ENCODE measurements at places on chromosomes 7 and 10.

GRCh38 chr7:142522735-142523134 lies 226.5 kb upstream of the PRSS1 start:
- DNase-seq, result no peak

DNA sequence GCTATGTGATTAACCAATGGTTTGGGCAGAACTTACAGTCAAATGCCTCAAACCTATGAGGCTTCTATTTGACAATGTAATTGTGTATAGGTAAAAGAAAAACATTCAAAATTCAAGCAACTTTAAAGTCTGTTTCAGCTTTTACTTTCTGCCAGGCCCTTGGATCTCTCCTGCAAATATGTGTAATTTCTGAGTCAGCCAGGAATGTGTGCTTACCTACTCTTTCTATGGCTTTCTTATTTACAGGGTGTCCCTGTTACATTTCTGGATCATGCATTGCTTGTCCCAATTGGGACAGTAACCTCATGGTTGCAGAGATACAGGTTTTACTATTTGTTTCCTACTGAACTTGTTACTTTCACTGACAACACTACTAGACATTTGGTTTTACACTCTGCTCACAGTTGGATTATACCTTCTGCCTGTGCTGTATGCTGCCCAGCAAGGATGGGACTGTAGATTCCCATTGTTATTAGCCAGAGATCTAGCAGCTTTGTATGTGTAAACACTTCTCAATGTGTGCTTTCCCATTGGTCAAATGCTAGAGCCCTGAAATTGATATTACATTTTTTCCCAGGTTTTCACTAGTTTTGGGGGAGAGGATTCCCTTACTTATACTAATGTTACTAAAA lies 355.3 kb downstream of the ARL4A start:
- no peak for DNase-seq

GRCh38 chr10:31582365-31583052 lies 263.5 kb downstream of the ZEB1 start:
- peak; percentile 45 for DNase-seq

DNA sequence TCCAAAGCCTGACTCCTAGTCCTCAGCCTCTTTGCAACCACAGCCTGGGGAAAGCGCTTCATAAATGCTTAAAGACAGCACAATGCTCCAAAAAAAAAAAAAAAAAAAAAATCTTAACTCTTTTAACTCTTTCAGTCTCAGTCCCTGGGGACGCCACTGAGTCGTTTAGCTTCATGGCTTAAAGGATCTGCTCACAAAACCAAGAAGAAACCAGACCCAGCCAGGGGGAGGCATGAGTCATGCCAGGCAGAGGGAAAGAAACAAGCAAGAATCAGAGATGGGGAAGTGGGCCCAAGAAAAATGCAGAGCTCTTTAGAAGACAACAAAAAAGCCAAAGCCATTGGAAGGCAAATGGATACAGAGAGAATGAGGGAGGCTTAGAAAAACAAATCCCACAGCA lies 32.5 kb upstream of the DOCK1 start:
- no peak for DNase-seq

DNA sequence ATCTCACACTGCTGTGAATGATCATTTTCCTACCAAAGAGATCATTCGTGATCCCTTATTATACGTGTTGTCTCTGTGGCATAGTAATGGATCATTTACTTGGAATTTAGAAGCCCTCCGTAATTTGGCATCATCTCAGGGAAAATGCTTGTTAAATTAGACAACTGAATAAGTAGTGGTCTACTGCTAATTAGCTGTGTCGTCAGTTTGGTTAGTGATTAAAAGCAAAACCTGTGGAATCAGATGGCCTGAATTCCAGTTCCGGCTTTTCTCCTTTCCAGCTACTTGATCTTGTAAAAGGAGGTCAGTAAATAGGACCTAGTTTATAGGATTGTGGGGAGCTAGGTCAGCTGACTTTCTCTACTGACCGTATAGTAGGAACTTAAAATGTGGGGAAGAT lies 65.6 kb downstream of the RBM33 start:
- DNase-seq, result no peak

- DNase-seq, result no peak
Measured at GRCh38 chr7:149498811-149499210, 1.2 kb upstream of the ZNF746 start.

GRCh38 chr10:128511284-128511683 lies 385.1 kb upstream of the MKI67 start:
- DNase-seq, result no peak

DNA sequence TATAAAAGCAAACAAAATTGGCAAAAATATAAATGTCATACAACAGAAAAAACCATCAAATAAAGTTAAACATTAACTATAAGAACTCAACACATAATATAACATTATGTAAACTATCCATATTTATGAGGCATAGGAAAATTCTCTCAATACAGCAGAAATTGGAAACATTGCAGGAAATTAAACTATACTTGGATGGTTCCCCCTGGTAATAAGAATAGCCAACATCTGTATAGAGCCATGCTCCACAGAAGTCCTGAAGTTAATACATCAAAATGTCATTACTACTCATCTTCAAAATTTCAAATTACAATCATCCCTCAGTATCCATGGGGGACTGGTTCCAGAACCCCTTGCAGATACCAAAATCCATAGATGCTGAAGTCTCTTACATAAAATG lies 350.5 kb downstream of the PARD3 start:
- no peak for DNase-seq

GRCh38 chr7:776381-776780 lies 49.3 kb upstream of the PRKAR1B start:
- no peak for DNase-seq

DNA sequence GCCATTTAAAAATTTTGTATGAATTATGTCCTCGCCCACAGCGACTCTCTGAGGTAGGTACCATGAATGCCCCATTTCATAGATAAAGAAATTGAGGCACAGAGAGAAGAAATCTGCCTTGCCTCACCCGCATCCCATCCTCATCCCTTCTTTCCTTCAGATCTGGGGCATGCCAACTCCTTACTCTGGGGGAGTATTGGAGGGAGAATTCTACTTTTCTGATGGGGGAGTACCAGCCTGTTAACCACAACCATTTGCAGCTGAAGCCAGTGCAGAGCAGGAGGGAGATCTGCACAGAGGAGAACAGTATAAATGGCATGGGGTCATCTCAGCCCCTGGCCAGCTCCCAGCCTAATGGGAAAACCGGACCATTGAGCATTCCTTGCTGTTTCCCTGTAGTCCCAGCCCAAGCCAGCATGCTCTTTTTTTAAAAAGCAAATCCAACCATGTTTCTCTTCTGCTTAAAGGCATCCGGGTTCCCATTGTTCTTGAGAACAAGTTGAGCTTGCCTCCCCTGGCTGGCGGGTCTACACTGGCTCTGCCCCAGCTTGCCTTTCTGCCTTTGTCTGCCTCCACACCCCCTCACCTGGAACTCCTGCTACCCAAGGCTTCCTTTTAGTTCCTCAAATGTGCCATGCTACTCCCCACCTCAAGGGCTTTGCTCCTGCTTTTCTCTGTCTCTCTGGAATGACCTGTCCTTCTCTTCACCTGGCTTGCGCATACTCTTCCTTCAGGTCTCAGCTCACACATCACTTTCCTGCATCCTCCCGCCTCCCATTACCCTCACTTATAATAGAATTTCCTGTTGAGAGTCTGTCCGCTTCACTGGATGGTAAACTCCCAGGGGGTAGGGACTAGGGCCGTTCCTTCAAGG lies 8.8 kb upstream of the ZNF503 start:
- no peak for DNase-seq

- no peak for DNase-seq
Measured at GRCh38 chr10:62473241-62473640, 99.1 kb downstream of the ZNF365 start.

DNA sequence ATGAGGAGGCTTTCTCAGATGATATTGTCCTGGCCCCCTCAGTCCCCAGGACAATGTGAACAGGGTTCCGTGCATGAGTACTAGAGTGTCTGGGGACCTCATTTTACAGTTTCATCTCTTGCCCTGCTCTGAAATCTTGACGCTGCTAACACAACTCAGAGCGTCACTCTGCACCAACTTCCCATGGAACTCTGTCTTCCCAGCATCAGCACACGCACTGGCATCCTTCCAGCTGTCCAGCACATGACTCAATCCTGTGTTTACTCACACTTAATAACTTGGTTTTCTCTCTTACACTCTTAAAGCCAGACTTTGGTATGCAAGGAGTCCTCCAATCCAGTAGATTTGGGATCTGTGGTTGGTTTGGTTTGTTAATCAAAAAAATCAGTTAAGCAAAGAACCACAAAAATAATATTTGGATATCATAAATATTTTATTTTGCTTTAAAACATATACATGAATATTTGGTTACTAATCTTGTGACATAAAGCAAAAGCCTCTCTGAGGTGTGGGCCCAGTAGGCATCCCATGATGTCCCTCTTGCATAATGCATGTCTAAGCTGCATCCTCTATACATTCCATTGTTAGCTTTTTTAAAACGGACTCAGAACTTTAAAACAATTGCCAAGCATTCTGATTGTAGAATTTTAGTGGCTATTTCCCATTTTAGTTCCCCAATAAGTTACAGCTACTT lies 131.0 kb downstream of the CXCL12 start:
- DNase-seq, result no peak

DNA sequence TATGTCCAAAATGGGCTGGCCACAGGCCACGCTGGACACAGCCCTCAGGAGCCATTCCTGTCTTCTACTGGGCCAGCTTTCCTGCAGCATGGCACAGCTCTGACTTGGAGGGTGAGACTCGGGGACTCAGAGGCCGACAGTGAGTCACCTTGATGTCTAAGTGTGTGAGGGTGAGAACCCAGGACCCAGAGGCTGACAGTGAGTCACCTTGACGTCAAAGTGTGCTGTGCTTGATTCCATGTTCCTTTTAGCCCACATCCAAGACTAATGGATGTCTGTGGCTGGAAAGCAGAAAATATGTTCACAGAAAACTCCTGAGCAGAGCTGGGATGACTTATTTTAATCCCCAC lies 6.0 kb upstream of the FAM170B start:
- no peak for DNase-seq

GRCh38 chr10:98415731-98416119 lies 743 bp upstream of the PYROXD2 start:
- no peak for DNase-seq

GRCh38 chr7:17123020-17123419 lies 175.4 kb upstream of the AHR start:
- no peak for DNase-seq

GRCh38 chr7:132966754-132967469 lies 115.0 kb downstream of the CHCHD3 start:
- no peak for DNase-seq

DNA sequence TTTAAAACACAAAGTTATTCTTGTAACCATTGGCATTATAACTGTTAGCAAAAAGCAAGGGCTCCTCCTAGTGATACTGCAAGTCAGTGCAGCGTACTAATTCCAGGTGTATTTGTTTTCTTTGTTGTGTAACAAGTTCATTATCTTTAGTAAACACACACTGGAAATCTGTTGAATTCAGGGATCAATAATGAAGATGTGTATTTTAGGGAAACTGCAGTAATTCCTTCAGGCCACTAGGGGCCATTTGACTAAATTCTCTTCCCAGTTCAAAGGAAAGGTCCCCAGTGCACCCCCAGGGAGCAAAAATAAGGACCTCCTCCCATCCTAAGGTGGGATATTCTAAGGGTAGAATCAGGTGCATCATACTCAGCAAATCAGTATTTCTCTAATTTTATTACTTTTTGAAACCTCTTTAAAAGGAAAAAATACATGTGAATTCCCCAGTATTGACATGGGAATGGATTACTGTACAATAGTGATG lies 158.6 kb upstream of the LYZL1 start:
- DNase-seq, result no peak

DNA sequence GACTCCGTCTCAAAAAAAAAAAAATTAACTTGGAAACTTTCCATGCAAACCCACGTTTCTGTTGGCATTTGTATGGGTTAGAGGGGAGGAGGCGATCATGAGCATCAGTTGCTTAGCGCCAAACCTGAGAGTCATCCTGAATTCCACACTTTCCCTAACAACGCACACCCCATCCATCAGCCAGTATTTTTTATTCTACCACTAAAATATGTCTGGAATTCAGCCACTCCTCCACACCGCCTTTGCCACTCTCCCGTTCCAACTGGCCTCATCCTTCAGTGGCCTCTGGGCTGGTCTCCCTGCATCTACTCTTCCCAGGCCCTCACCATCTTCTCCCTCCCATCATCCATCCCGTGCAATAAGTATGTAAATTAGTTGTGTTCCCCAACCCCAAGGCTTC lies 4.7 kb upstream of the LMBR1 start:
- no peak for DNase-seq

DNA sequence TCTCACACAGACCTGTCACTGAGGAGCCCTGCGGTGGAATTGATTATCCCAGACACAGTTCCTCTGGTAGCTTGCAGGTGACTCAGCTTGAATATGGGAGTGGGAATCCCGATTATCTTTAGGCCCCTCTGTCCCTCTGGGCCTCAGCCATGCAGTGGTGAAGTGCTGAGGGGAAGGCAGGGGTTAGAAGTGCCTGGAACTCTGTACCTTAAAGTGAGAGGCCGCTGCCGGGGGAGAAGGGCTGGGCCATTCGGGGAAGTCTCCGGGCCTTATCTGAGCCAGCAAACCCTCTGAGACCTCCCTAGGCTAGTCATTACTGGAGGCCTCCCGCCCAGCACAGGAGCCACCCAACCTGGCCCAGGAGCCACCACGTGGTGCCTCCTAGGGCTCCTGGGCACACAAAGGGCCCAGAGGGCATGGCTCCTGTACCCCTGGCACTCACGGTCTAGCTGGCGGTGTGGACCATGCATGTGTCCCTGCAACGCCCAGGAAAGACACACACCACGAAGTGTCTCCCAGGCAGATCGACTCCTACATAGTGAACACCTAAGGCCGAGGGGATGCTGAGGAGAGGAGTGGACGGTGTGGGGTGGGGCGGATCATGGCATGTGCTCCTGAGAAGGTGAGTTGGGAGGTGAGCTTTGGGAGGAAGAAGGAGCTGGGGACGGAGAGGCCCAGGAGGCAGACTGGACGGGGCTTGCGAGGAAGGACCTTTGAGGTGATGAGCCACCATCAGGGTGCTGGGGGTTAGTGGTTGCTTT lies 56.2 kb downstream of the HK1 start:
- no peak for DNase-seq

DNA sequence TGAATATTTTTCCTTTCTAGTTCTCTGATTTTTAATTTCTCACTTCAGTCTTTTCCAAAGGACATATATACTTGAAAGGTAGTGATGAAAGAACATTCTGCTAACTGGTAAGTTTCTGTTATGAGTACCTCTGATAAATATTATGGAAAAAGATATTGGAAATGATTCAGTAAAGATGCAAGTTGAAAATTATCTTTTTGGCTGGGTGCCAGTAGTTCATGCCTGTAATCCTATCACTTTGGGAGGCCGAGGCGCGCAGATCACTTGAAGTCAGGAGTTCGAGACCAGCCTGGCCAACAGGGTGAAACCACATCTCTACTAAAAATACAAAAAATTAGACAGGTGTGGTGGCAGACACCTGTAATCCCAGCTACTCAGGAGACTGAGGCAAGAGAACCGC lies 62.1 kb downstream of the ANKRD26 start:
- DNase-seq, result no peak

DNA sequence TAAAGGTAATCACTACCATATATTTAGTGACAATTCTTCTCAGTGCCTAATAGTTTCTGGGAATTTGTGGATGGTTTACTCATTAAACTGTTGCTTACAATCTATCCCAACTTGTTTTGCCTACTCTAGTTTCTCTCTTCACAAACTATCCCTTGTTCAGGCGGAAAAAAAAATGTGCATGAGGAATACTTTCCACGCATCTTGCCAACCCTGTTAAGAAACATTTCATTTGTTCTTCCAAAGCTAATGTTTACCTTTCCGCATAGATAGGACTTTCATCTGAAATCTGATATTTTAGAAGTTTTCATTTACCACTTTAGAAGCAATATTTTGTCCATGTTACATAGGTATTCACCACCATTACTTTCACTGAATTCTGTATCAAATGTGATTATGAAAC lies 191.9 kb downstream of the MDFIC start:
- no peak for DNase-seq
